ENCODE measurements at places on chromosomes 12 and 14.

- DNase-seq = peak; percentile 82
Observed at GRCh38 chr12:6927379-6928021, at the start of gene ATN1. TSS of gene ATN1 (plus strand) at chr12:6927959. CDS start at chr12:6934002, 6,043 bp downstream.

GRCh38 chr14:32250681-32251080, 47.6 kb upstream of the RNU6-8 start:
- no peak for DNase-seq

DNA sequence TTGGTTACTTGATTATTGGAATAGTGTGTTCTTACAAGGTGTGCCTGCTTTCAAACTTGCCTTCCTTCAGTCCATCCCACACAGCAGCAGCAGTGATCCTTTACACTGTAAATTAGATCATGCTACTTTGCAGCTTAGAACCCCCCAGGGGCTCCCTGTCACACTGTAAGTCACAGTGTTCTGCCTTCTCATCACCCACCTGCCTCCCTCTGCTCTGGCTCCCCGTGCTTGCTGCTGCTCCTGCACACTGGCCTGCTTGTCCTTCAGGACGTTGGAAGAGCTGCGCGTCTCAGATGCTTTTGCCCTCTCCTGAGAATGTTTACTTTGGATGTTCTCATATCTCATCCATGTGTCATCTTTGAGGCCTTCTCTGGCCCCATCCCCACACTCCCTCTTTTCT, 27.3 kb downstream of the ZC3H14 start:
- peak; percentile 61 for DNase-seq

DNA sequence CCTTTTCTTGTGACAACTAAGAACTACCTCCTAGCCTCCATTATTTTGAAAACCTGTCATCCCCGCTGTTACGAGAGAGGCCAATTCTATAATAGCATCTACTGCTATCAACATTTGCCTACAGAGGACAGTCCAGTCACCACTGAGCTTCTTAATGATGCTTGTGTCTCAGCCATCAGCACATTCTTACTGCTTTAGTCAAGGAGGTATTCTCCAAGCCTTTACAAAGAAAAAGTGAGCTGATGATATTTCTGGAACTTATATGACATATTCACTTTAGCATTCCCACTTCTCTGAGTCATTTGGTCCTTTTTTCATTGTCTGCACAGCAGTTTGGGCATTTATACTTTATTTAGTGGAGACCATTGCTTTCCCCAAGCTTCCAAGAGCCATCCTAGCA, 497.7 kb upstream of the RPL10L start:
- peak; percentile 2 for DNase-seq

DNA sequence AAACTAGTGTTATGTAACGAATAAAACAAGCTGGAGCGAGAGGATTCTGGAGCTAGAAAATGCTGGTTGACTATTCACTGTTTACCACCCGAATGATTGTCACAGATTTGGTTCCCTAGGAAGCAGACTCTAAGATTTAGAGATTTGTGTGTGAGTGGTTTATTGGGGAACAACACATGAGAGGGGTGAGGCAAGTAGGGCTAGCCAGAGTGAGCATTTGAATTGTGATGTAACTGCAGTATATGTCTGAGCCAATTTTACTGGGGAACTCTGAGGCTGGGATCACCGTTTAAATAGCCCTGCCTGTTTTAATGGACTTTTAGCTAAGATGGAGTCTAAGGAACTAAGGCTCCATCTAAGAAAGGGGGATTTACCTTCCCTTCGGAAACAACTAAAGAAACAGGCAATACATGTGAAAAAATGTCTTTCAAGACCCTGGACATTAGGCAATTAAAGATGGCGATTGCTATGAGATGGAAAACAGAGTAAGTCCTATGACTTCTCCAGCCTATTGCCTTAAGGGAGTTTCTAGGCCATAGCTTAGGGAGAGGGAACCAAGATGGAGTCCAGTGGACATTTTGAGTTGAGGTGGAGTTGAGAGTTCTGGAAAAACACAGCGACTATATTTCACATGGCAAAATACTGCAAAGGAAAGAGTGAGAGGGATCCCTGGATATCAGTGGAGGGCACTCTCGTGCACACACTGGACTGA, 6.3 kb downstream of the MGP start:
- DNase-seq = no peak

DNA sequence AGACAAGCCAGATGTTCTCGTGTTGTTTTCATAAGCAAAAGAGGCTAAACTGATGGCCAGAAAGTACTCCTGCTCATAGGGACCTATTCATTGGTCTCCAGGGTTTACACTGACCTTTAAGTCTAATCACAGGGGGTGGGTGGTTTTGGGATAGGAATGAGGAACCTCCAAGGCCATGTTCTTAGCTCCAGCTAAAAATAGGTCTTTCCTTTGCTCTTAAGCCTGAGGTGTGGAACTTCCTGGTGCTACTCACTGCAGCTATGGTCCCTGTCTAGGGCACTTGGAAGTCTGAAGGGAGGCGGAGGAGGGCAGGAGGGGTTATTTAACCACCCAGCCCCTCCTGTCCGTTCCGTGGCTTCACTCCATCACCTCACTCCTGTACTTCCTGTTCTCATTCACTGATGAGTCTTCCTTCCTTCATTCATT, 18.6 kb downstream of the GPRC5A start:
- DNase-seq = peak; percentile 72

- DNase-seq = peak; percentile 82
Observed at GRCh38 chr14:42192738-42193653, 586.3 kb downstream of the LRFN5 start.

DNA sequence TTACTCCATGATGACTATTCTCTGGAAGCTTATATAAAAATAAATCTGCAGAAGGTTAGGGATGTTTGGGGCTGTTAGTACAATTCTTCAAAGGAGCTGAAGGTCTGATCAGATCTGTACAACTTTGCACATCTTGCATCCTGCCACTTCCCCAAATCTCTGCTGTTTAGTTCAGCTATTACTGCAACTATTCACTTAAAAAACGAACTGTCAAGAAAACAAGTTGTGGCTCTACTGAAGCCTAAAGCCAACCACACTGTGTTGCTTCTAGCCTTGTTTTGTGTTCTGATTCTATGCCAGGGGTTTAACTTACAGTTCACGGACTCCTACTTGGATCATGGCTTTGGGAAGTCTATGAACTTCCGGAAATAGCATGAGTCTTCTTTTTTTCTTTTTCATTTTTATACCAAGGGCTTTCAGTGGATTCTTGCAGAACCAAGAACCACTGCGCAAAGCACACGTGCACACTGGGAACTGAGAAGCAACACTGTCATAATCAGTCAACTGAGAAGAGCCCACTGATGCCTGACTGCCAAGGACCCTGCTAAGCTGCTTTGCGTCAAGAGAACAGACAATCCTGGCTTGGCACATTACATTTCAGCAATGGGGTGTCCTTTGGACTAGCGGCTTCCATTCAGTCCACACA, 66.3 kb upstream of the EEA1 start:
- DNase-seq = no peak

GRCh38 chr14:91142214-91142668, 28.4 kb downstream of the DGLUCY start:
- no peak for DNase-seq

- no peak for DNase-seq
Observed at GRCh38 chr12:20487519-20487918, 119.2 kb downstream of the PDE3A start.

- DNase-seq = peak; percentile 43
Observed at GRCh38 chr12:82862876-82863649, 176.4 kb downstream of the TMTC2 start.

DNA sequence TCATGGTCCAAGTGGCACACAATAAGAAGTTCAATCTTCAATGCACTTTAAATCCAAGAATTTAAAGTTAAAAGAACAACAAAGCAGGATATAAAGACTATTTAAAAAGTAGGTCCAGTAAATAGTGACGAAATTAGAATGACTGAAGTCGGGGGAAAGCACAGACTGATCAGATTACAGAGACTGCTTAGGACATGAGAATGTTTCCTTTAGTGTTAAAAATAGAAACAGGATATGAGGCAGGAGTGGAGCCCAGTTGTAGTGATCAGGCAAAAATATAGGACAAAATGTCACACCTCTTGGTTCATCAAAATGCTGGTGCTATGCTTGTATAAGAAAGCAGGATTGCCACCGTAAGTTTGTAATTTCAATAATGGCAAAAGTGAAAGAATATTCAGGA, 52.2 kb upstream of the CD163 start:
- DNase-seq = peak; percentile 89

- peak; percentile 73 for DNase-seq
Observed at GRCh38 chr12:60501124-60501729, 905.4 kb downstream of the SLC16A7 start.

DNA sequence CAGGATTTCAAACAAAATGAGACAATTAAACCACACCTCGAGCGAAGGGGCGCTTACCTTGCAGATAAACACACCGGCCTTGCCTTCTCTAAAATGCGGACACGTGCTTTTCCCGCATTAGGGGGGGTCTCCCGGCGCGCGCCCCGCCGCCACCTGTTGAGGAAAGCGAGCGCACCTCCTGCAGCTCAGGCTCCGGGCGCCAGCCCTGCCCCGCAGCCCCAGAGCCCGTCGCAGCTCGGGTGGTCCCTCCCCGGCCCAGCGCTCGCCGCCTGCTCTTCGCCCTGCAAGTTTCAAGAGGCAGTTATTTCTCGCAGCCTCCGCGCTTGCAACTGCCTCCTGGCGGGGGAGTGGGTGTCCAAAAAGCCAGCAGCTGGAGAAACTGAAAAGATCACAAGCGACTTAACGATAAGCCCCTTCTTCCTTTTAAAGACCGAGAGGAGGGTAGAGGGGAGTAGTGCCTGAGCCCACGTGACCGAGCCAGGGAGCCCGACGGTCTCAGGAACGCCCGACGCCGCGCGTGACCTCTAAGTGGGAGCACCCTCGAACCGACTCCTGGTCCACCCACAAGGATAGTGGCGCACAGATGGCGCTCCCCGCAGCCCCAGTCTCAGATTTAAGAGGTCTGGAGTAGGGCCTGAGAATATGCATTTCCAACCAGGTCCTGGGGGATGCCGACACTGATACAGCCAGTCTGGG, at the start of gene ESR2:
Gene ESR2 (minus strand): TSS at position 396 of the 696 bp plus-strand sequence. CDS start 11,386 bp downstream, outside the sequence.
- DNase-seq = peak; percentile 67

DNA sequence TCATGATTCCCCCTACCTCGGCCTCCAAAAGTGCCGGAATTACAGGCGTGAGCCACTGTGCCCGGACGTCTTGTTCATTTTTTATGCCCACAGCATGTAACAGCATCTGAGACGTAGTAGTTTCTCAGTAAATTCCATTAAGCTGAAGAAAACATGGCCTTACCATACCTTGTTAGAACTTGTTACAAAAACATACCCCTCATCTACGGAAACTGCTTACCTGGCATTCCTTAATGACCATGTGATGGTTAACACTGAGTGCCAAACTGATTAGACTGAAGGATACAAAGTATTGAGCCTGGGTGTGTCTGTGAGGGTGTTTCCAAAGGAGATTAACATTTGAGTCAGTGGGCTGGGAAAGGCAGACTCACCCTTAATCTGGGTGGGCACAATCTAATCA, 186.8 kb downstream of the CEP128 start:
- DNase-seq = no peak

- peak; percentile 39 for DNase-seq
Observed at GRCh38 chr12:71799106-71799505, 40.5 kb upstream of the TBC1D15 start.

- DNase-seq = no peak
Observed at GRCh38 chr14:94458096-94458495, 5.5 kb upstream of the SERPINA11 start.

- DNase-seq = peak; percentile 99
Observed at GRCh38 chr14:69999261-69999674, 120.1 kb downstream of the SMOC1 start.
